ENCODE measurements at places on chromosomes 16 and 17.

DNA sequence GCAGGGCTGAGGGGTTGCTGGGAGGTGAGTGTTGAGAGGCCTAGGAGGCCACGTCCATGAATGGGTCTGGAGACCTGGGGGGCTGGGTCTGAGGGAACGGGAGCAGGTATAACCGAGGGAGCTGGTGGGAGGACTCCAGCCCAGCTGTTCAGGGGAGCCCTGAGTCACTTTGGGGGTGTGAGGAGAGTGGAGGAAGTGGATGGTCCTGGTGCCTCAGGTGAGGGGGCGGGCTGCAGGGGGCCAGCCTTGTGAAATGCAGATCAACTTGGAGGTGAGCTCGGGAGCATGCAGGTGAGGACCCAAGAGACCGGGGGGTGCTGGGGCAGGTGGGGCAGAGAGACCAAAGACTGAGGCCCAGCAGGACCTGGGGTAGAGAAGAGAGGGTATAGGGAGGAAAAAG is 79.6 kb downstream of the KCNJ12 start:
- DNase-seq, result no peak

DNA sequence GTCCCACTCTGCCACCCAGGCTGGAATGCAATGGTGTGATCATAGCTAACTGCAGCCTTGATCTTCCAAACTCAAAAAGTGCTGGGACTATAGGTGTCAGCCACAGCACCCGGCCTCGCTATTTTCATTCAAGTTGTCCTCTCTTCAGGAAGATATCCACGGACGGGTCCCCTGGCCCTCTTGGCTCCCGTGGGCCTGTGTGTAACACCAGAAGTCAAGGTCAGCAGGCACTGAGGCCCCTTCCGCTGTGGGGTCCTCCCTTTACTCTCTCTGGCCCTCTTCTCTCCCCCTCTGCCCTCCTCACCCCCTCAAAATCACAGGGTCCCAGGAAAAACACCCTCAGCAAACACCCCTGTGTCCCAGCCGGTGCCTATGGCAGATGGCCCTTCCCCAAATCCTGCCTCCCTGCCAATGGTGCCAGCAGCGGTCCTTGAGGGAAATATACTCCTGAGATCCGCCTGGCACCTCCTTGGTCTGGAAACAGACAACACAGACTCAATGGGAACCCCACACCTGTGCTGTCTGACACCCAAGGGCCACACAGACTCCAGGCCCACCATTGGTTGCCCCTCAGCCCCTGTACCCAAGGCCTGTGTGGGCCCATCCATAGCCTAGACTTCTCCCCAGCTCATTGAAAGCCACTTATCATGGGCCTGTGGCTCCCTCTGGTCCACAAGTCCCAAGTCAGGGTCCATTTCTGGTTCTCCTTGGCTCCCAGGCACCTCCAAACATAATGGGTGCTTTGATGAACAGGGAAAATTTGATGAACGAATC is 221.5 kb downstream of the ZNF423 start:
- DNase-seq, result no peak

GRCh38 chr17:5630434-5630833 is 46.1 kb upstream of the NLRP1 start:
- no peak for DNase-seq

- no peak for DNase-seq
These were observed 62.1 kb downstream of the MYO1D start for GRCh38 chr17:32814836-32815235.

- no peak for DNase-seq
These were observed 46.1 kb downstream of the IRX3 start for GRCh38 chr16:54240271-54241129.

- no peak for DNase-seq
These were observed 109.0 kb upstream of the IRX6 start for GRCh38 chr16:55214974-55215494.

GRCh38 chr16:79801646-79802045 is 201.1 kb upstream of the MAF start:
- no peak for DNase-seq

- no peak for DNase-seq
These were observed 3.0 kb downstream of the KCNJ12 start for GRCh38 chr17:21379080-21379711.

- DNase-seq, result no peak
These were observed 42.1 kb upstream of the ADCY7 start for GRCh38 chr16:50224286-50224685.

DNA sequence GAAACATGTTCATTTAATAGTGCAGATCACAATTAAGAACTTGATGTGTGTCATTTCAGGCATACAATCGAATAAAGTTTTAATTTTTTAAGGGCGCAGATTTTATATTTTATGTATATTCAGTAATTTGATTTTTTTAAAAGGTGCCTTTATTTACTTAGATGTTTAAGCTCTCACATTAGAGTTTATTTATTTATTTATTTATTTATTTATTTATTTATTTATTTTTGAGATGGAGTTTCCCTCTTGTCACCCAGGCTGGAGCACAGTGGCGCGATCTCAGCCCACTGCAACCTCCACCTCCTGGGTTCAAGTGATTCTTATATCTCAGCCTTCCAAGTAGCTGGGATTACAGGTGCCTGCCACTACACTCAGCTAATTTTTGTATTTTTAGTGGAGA is 3.8 kb downstream of the B4GALNT2 start:
- no peak for DNase-seq
